ENCODE measurements at places on chromosomes 7 and 10.

DNA sequence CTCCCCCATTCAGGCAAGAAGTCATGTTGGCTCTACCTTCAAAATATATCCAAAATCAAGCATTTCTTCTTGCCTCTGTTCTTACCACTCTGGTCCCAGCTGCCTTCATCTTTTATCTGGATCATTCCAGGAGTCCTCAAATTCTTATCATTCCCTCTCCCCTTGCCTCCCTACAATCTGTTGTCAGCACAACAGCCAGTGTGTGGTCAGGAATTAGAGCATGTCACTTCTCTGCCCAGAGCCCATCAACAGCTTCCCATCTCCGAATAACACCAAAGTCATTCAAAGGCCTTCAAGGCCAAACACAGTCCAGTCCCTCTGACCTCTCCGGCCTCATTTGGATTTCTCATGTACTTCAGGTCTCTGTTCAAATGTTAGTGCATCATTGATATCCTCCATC, 70.4 kb downstream of the DENND11 start:
- no peak overlapping the region for H3K4me3 ChIP-seq
- no peaks in the 10 kb centered on the region for H3K27me3 ChIP-seq
- H3K36me3 ChIP-seq, result peaks cover 1% of the 10 kb centered on the region
- H3K27ac ChIP-seq, result no peak overlapping the region

DNA sequence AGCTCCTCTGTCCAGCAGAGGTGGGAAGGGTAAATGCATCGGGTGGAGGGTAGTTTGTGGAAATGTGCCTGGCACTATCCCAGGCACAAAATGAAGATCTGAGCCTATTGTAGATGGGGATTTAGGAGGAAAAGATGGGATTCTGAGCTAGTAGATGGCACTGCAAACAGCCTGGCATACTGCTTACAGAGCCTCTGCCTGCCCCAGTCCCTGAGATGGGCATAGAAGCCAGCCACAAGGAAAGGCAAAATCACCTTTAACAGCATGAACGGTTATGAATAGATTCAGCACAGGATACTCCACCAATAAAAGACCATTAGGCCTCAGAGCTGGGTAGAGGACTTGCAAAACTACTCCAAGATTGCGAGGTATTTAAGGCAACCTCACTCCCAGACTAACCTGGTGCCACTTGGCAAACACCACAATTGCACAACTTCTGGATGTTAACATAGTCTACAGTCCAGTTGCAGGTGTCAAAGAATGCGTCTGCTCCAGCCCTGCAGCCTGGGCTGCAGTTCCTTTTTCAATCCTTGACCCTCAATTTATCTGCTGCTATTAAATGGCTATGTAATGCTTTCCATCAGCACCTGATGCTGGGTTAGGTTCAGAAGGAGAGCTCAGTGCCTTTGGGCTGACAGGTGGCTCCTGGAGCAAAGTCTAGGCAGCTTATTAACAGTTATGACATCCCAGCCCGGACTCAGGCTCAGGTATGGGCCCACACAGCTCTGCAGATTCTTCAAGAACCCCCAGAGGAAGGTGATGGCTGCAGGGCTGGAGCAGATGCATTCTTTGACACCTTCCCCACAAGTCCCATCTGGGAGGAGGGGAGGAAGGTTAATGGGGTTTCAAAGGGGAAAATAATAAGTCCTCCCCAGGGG, 34.0 kb downstream of the CDHR3 start:
- peaks cover 3% of the 10 kb centered on the region for H3K27me3 ChIP-seq
- DNase-seq, result no peak
- no peak overlapping the region for H3K27ac ChIP-seq
- peaks cover 28% of the 10 kb centered on the region for H3K4me1 ChIP-seq
- H3K36me3 ChIP-seq, result no peaks in the 10 kb centered on the region

GRCh38 chr7:70178787-70179186, 580.5 kb downstream of the AUTS2 start:
- H3K27me3 ChIP-seq, result no peaks in the 10 kb centered on the region
- H3K36me3 ChIP-seq, result peaks cover 3% of the 10 kb centered on the region
- DNase-seq, result no peak
- no peak overlapping the region for H3K27ac ChIP-seq
- H3K4me1 ChIP-seq, result peaks cover 19% of the 10 kb centered on the region

GRCh38 chr7:46208635-46209525, 287.8 kb upstream of the IGFBP3 start:
- no peaks in the 10 kb centered on the region for H3K27me3 ChIP-seq
- no peak overlapping the region for H3K4me3 ChIP-seq
- H3K4me1 ChIP-seq, result peaks cover 13% of the 10 kb centered on the region

DNA sequence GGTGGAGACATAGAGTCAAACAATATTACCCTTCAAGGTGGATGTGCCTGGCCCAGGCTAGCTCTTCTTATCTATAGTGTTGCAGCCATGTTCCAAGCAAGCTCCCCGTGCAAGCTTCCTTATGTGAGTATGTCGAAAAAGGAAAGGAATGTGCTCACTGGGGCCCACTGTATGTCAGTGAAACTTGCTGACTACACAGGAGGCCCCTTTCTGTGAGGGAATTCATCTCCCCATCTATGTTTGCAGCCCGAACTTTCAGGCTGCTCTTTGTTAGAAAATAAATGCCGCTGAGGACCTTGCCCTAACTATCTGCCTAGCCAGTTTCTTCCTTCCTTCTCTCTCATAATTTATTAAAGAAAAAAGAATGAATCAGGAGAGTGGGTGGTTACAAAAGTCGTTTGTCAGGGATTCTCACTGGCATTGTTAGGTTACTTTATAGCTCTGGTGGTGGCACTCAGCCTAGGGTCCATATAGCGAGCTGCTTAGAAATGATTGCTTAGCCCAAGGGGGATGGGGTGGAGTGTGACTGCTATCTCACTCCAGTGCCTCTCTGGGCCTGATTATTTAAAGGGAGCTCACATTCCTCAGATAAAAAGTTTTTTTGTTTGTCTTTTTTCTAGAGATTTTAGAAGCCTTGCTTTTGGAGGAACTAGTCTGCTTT, 302.1 kb downstream of the ABCA13 start:
- no peaks in the 10 kb centered on the region for H3K27me3 ChIP-seq
- peaks cover 3% of the 10 kb centered on the region for H3K4me1 ChIP-seq
- DNase-seq, result no peak

- H3K4me3 ChIP-seq, result no peak overlapping the region
- no peak for DNase-seq
- H3K27ac ChIP-seq, result no peak overlapping the region
- H3K36me3 ChIP-seq, result no peaks in the 10 kb centered on the region
- peaks cover 36% of the 10 kb centered on the region for H3K27me3 ChIP-seq
- no peaks in the 10 kb centered on the region for H3K4me1 ChIP-seq
These were observed 6.0 kb downstream of the MUC12 start for GRCh38 chr7:100975371-100975821.
